ENCODE measurements at places on chromosomes 5 and 9.

GRCh38 chr5:1478271-1479035, 33.2 kb upstream of the SLC6A3 start:
- DNase-seq: no peak
- H3K27ac ChIP-seq: no peak overlapping the region
- H3K36me3 ChIP-seq: peaks cover 25% of the 10 kb centered on the region
- no peaks in the 10 kb centered on the region for H3K27me3 ChIP-seq
- H3K4me1 ChIP-seq: no peaks in the 10 kb centered on the region
- no peak overlapping the region for H3K4me3 ChIP-seq

- H3K27ac ChIP-seq: no peak overlapping the region
- no peak overlapping the region for H3K4me3 ChIP-seq
- no peaks in the 10 kb centered on the region for H3K4me1 ChIP-seq
- H3K27me3 ChIP-seq: no peaks in the 10 kb centered on the region
- H3K36me3 ChIP-seq: no peaks in the 10 kb centered on the region
These were observed 81.3 kb downstream of the OXCT1 start for GRCh38 chr5:41788941-41789368.

GRCh38 chr5:54362992-54363625, 52.7 kb upstream of the ARL15 start:
- no peaks in the 10 kb centered on the region for H3K4me1 ChIP-seq
- no peaks in the 10 kb centered on the region for H3K27me3 ChIP-seq
- DNase-seq: no peak
- no peak overlapping the region for H3K27ac ChIP-seq
- no peaks in the 10 kb centered on the region for H3K36me3 ChIP-seq
- no peak overlapping the region for H3K4me3 ChIP-seq

- H3K36me3 ChIP-seq: no peaks in the 10 kb centered on the region
- no peak for DNase-seq
- H3K4me3 ChIP-seq: no peak overlapping the region
- no peaks in the 10 kb centered on the region for H3K27me3 ChIP-seq
These were observed 48.5 kb downstream of the GDNF start for GRCh38 chr5:37791321-37791720.
